ENCODE measurements at places on chromosomes 3 and 15. TPM values are rescaled to one million over a fixed set of nuclear protein-coding genes. Genes with fewer than 3 reads are reported as not detected.

DNA sequence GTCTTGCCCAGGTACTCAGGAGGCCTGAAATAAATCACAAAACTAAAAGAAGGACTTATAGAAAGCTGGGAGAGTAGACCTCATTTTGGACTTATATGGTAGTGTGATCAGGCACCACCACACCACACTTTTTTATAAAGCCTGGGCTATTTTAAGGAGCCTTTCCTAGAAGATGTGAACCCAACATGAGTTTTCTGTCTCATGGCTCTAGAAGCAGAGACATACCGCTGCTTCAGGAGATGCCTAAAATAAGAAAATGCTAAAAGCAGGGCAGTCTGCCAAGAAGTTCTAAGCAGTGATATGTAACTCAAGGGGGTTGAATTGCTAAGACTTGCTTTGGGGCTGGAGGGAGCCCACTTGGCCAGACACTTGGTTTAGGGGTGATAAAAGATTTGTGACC, 49.6 kb downstream of the SUMF1 start:
- H3K27me3 ChIP-seq = no peaks in the 10 kb centered on the region
- H3K4me1 ChIP-seq = peaks cover 8% of the 10 kb centered on the region
- peaks cover 6% of the 10 kb centered on the region for H3K36me3 ChIP-seq
- H3K4me3 ChIP-seq = no peak overlapping the region
- no peak overlapping the region for H3K27ac ChIP-seq

DNA sequence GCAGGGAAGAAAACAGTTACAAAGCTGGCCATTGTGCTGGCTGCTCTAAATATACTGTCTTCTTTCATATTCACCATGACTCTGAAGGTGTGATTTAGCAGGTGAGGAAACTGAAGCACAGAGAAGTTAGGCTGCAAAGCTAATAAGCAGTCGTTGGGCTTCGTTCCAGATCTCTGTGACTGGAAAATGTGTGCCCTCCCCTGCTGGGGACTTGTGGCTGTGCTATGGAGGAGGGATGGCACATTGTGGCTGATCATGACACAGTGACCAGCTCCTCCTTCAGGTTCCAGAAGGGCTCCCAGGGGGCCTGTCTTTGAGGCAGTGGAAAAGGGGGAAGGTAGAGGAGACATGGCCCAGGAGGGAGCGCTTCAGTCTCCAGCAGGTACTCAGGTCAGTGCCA, 19.2 kb downstream of the PXK start:
- H3K4me1 ChIP-seq = peaks cover 7% of the 10 kb centered on the region
- no peak overlapping the region for H3K4me3 ChIP-seq
- DNase-seq = no peak
- H3K36me3 ChIP-seq = no peaks in the 10 kb centered on the region

DNA sequence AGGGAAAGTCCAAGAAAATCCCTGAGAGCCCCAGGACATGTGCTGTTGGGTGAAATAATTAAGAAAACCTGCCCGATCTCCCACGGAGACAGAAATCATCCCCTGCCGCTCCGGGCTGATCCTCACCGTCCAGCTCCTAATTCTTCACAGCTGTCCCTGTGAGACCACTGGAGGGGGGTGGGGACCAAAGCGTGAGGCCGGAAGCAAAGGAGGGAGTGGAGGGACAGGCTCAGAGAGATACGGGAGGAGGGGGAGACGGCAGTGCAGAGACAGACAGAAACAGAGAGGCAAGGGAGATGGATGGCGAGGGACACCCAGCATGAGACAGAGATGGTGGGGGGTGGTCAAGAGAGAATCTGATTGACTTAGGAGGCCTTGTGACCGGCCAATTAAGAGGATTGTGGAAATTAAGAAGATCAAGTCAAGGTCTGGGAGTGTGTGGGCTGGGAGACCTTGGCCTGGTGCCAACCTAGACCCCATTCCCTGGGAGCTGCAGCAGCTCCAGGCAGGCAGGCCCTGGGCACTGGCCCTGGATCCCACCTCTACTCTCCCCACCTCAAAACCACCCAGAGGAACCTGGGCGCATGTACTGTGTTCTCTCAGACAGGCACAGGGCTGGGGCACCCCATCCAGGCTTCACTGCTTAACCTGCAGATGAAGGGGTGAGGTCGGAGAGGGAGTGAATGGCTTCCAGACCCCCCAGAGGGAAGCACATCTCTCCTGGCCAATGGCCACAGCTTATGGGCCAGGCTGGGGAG, 113.2 kb upstream of the ALDH1A3 start:
- no peaks in the 10 kb centered on the region for H3K36me3 ChIP-seq
- peak; percentile 79 for DNase-seq
- peaks cover 65% of the 10 kb centered on the region for H3K4me1 ChIP-seq
- H3K4me3 ChIP-seq = no peak overlapping the region

- no peaks in the 10 kb centered on the region for H3K36me3 ChIP-seq
- H3K27ac ChIP-seq = no peak overlapping the region
- no peak for DNase-seq
Measured at GRCh38 chr3:54372232-54372631, 249.9 kb downstream of the CACNA2D3 start.

- H3K36me3 ChIP-seq = no peaks in the 10 kb centered on the region
- no peak for DNase-seq
- H3K27me3 ChIP-seq = peaks cover 2% of the 10 kb centered on the region
- no peak overlapping the region for H3K4me3 ChIP-seq
Measured at GRCh38 chr3:12302564-12302963, 13.7 kb downstream of the PPARG start.

- no peak overlapping the region for H3K4me3 ChIP-seq
- no peaks in the 10 kb centered on the region for H3K27me3 ChIP-seq
- no peak overlapping the region for H3K27ac ChIP-seq
- peak; percentile 29 for DNase-seq
- no peaks in the 10 kb centered on the region for H3K36me3 ChIP-seq
- H3K4me1 ChIP-seq = no peaks in the 10 kb centered on the region
Measured at GRCh38 chr3:125654526-125654925, 59.2 kb upstream of the OSBPL11 start.

Gene DNAH1
- 4.8 TPM for polyA plus RNA-seq

Gene SPPL2A
- polyA plus RNA-seq = 40.8 TPM

DNA sequence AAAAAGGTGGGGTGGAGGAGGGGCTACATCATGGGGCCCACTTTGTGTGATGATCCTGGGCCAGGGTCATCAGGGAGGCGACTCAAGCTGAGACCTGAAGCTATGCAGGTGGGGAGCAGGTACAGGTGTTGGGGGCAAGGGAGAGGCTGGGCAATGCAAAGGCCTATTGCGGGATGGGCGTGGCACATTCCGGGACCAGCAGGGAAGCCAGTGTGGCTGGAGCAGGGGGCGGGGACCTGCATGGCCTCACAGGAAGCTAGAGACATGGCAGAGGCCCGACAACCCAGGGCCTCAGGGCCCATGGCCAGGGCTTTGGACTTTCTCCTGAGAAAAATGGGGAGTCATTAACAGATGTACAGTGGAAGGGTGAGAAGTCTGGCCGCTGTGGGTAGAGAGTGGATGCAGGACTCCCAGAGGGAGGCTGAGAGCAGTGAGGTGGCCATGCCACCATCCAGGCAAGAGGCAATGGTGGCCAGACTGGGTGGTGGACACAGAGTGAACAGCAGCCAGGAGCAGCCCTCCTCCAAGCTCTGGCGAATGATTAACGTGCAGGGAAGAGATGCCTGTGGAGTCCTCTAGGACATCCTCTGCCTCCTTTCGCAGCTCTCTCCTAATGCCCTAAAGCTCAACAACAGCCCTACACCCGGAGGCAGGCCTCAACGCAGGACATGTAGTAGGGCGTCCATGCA, 122.6 kb upstream of the ATP2B2 start:
- no peak for DNase-seq
- peaks cover 2% of the 10 kb centered on the region for H3K27me3 ChIP-seq
- H3K36me3 ChIP-seq = no peaks in the 10 kb centered on the region
- no peaks in the 10 kb centered on the region for H3K4me1 ChIP-seq

DNA sequence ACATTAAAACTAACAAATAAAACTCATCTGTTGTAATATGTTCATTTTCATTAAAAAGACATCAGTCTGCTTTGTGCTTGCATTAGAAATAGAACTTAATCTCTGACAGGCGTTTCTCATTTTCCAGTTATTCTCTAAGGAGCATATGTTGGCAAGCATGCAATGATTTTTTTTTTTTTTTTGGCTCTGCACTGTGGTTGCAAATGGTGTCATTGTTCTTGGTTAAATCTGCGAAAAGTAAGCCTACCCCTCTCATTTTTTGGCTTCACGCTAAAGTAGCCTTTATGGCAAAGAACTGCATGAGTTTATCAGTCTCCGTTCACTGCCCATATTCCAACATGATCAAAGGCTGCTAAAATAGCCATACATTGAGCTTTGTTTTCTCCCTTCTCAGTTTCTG, 403.2 kb downstream of the MECOM start:
- H3K27ac ChIP-seq = no peak overlapping the region
- H3K4me1 ChIP-seq = peaks cover 6% of the 10 kb centered on the region
- peaks cover 10% of the 10 kb centered on the region for H3K27me3 ChIP-seq
- DNase-seq = peak; percentile 75

GRCh38 chr3:166444756-166445155, 607.5 kb upstream of the BCHE start:
- H3K36me3 ChIP-seq = no peaks in the 10 kb centered on the region
- H3K4me3 ChIP-seq = no peak overlapping the region
- no peaks in the 10 kb centered on the region for H3K27me3 ChIP-seq
- DNase-seq = no peak
- H3K4me1 ChIP-seq = no peaks in the 10 kb centered on the region

GRCh38 chr15:39888809-39889208, 31.3 kb downstream of the GPR176 start:
- no peaks in the 10 kb centered on the region for H3K27me3 ChIP-seq
- no peaks in the 10 kb centered on the region for H3K36me3 ChIP-seq
- DNase-seq = no peak
- H3K4me1 ChIP-seq = no peaks in the 10 kb centered on the region
